ENCODE measurements at places on chromosomes 16 and 17.
A peak's percentile ranks its signal among the peaks of the same experiment; 100 is the strongest.

- peak; percentile 72 for DNase-seq
Observed at GRCh38 chr17:34997355-34997862, 17.1 kb downstream of the LIG3 start.

DNA sequence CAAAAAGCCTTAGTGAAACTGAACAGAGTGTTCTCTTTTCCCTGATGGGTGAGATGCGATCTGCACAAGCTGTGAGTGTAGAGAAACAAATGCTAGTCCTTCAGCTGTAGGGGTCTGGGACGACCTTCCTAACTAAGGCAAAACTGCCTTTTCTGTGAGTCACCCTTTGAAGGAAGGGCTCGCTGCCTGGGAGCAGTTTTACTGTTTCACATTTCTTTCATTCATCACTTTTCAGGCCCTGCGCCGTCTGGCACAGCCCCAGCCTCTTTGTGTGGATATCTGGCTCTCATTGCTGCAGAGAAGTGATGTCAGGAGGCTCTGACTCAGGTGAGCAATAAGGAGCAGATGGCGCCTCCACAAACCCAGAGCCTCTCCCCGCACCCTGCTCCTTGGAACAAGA lies 57.4 kb downstream of the HS3ST3A1 start:
- peak; percentile 93 for DNase-seq

DNA sequence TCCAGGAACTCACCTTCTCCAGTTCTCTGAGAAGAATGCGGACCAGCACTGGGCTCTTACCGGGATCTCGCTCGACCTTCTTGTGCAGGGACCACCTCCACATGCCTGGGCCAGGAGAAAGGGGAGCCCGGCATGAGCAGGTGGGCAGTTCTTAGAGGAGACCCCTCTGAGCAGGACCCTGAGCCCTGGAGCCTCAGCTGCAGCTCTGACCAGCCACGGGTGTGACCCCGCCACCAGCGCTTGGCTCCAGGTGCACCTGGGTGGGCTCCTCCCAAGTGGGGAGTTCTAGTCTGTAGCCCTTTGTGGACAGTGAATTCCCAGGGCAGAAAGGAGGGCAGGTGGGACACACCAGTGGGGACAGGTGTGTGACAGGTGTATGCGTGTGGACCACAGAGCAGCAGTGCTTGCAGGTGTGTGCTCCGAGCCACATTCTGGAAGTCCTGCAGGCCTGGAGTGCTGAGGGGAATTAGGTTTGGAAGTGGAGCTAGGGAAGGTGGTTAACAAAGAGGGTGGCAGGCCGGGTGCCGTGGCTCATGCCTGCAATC lies 28.9 kb downstream of the PIK3R6 start:
- DNase-seq: no peak

DNA sequence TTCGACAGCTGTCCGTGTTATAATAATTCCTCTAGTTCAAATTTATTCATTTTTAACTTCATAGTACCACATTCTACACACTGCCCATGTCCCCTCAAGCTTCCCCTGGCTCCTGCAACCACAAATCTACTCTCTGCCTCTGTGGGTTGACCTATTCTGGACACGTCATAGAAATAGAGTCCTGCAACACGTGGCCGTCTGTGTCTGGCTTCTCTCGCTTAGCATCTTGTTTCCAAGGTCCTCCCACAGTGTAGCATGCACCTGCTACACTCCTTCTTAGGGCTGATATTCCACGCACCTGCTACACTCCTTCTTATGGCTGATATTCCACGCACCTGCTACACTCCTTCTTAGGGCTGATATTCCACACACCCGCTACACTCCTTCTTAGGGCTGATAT lies 16.5 kb downstream of the SCGB1C2 start:
- DNase-seq: no peak

DNA sequence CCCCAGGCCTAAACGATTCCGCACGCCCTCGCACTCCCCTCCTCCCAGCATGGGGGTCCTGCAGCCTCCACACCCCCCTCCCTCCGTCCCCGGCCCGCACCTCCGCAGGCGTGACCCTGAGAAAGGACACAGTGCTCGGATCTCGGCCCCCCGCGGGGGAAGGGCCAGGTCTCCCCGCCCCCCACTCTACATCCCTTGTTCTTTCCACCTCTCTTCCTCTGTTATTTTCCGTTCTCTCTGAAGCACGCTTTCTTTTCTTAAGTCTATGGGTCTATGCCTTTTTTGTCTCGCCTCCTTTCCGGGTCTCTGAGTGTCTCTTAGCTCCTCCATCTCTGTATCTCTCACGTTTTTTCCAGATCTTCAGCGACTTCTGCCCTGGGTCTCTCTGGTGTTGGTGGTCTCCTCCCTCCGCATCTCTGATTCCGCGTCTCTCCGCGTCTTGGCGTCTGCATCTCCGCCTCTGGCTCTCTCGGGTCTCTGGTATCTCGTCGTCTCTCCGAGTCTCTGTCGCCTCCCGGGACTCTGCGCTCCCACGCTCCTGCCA lies 2.1 kb upstream of the HES7 start:
- no peak for DNase-seq

DNA sequence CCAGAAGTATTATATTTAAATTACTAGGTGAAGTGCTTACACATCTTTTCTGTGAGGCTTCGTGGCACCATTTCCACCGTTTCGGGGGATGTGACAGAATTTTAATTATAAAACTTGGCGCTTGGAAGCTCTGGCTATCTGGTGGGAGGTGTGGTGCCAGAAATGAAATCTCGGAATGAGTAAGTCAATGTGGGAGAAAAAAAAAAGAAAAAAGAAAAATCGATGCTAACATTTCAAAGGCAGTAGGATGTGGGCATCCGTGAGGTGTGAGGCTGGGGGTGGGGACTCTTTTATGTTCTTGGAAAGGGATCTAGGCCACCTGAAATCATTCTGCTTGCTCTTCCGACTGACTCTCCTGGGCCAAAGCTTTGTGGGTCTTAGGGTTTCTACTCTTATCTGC lies 21.9 kb downstream of the CPPED1 start:
- DNase-seq: no peak

DNA sequence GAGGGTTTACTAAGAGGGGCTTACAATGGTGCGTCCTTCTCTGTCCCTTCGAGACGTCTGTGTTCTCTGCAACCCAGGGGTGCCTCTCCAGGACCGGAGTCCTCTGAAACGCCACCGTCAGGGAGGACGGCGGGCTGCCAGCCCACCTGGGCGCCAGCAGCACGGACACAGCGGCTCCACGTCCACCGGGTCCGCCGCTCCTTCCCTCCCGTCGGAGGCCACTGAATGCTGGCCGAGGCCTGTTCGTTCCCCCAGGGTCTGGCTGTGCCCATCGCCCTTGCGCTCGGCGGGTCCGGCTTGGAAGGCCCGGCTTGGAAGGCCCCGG lies 403 bp downstream of the TEPSIN start:
- no peak for DNase-seq

DNA sequence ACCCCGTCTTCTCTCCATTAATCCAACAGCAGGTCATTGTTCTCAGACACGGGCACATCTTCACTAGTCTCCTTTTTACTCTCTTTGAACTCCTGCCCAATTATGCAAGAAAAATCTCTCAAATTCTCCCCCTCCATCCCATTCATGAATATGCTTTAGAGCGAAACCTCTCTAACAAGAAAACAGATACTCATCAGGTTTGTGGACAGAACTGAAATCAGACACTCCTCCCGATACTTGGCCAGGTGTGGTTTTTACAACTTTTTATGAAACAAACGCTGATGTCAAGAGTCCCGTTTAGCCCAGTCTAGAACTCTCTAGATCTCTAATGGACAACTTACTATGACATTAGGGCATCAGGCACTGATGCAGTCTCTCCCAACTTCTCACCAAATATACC lies 40.9 kb downstream of the PIK3R5 start:
- no peak for DNase-seq

DNA sequence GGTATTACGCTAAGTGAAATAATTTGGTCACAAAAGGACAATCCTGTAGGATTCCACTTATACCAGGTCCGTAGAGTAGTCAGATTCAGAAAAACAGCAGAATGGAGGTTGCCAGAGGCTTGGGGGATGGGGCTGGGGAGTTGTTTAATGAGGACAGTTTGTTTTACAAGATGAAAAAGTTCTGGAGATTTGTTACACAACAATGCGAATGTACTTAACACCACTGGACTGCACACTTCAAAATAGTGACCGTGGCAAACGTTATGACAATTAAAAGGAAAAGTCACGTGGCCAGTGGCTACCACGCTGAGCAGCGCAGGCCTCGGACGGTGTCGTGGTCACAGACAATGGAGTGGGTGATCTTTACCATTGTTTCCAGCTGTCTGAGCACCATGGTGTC lies 338.1 kb downstream of the SEC14L1 start:
- DNase-seq: no peak

- DNase-seq: no peak
Observed at GRCh38 chr16:49552313-49552928, 178.8 kb downstream of the C16orf78 start.

DNA sequence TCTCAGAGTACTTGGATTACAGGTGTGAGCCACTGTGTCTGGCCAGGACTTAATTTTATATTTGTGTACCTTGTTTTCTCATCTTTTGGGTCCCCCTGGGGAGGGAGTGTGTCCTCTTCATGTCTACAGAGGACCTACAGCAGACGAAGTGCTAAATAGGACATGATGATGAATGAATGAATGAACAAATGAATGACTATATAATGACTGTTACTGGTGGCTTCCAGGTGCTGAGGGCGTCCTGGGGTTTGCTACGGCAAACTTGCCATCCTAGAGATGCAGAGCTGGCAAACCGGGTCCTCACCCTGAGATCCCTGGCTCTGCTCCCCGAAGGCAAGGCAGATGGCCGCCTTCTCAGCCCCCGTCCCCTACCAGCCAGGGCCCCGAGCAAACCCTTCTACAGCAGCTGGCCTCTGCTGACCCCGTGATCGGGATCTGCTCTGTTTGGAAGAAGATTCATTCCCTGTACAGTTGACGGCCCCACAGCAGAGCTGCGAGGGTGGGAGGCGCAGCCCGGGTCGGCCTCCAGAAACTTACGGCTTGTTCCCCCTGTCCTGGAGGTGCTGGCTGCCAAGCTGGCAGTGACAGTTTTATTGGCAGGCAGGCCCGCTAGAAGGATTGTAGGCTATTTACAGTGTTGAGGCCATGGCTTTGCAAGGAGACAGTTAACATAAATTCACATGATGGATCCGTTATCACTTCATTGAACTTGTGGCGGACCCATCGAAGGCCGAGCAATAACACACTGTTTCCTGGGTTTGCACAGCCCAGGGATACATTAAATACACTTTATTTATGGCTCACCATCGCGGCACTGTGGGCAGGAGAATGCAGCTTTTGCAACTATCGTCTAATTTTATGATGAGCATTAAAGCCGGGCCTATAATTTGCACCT lies 197.7 kb upstream of the GSE1 start:
- DNase-seq: no peak

DNA sequence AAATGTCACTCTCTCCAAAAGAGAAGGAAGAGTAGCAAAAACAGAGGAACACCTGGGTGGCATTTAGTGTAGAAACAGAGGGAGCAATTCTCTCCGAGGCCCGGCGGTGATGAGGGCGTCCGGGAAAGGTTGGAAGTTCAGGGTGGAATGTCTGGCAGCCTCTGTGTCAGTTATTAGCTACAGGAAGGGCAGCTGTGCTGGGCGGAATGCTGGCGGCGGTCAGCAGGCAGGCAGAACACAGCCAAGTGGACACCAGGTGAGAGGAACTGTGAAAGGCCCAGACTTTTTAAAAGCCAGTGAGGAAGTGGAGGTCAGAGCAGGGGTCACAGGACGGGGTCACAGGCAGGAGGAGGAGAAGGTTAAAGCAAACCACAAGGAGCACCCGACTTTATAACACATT lies 238.1 kb downstream of the NTN1 start:
- no peak for DNase-seq

DNA sequence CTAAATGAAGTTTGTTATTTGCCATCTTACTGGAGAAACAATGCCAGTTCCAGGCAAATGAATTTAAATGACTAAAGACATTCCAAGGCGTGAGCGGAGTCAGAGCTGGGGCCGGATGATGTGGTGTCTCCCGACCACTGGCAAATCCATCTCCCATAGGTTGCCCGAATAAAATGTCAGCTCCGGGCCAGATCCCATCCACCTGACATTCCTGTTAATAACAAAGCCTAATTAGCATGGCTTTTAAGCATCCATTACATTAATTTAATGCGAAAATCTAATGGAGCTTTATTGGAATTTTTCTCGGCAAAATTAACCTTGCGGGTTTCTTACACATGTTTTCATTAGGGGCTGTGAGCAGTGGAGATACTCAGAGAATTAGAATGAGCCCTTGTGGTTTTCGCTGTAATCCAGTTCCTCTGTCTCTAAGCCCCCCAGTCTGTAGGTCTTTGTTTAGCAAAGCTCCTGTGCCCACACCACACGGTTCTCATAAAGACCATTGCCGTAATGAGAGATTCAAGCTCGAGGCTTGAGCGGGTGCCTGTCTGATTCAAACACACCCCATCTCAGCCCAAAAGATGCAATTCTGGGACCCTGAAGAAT lies 123.3 kb downstream of the CCT6B start:
- no peak for DNase-seq

GRCh38 chr17:40535924-40536294 lies 29.4 kb downstream of the CCR7 start:
- no peak for DNase-seq

- DNase-seq: peak; percentile 66
Observed at GRCh38 chr16:73949574-73950320, 346.9 kb upstream of the PSMD7 start.

GRCh38 chr17:28470266-28470913 lies 3.1 kb upstream of the SLC13A2 start:
- DNase-seq: no peak

DNA sequence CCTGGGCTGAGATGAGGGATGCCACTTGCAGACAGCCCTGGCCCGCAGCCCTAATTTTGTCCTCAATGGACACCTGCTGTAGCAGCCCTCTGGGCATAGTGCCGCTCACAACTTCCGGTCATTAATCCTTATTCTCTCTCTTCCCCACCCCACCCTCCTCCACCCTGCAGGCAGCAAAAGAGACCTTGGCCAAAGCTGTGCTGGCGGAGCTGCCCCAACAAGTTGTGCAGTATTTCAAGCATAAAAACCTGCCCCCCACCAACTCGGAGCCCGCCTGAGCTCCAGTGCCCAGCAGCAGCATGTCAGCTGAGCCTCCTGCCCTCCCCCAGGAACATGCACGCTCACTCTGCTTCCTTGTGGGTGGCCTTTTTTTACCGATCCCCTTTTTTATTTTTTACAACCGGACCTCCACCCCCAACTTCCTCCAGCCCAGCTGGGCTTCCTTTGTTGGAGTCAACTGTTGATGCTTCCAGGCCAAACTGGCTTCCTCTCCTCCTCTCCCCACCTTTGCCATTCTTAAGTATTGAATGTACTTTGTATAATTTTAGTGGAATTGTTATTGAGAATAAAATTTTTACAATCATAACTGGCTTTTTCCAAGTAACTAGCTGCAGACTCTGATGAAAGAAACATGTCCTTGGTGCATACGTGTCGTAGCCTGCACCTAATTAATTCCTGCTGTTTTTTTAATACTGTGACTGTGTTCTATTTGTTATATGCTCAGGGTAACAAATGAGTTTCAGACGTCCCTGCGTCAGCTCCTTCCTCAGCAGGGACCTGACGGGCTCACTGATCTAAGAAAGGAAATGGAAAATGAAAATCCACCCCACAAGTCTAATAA lies 38.2 kb downstream of the PSME3IP1 start:
- DNase-seq: no peak

- no peak for DNase-seq
Observed at GRCh38 chr17:2222901-2223616, 80.5 kb downstream of the SMG6 start.
